ENCODE measurements at places on chromosomes 13 and 19.

DNA sequence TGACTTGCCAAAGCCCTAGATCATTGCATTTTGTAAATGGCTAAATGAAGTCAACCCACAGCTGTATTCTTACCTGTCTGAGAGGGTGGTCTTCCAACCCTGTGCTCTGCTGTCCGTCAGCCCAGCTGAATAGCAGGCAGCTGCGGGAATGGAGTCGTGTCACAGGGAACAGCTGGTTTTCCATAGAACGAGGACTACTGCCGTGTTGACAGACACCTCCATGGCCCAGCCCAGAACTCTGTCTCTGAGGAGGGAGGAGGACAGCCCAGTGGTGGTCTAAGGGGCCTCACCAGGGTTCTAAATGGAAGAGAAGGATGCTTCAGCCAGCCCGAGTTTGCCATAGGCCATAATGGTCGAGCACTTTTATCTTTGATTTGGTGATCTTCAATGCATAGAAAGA lies 110.7 kb downstream of the SLC7A1 start:
- DNase-seq, result no peak

DNA sequence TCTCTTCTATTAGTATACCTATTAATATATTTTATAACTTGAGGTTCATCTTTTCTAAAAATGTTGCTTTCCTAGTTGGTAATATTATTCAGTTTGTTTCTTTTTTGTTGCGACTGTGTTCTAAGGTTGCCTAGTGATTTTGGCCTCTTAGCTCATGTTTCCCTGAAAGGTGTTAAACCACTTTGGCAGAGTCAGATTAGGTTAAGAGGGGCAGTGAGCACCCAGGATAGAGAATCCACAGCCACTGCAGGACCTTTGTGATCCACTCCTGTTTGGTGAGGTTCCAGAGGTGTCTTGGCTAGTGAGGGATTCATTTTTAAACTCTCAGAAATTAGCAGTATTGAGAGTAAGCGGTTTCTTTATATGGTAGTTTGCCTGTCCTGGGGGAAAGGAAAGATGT lies 14.9 kb upstream of the GPR18 start:
- no peak for DNase-seq

DNA sequence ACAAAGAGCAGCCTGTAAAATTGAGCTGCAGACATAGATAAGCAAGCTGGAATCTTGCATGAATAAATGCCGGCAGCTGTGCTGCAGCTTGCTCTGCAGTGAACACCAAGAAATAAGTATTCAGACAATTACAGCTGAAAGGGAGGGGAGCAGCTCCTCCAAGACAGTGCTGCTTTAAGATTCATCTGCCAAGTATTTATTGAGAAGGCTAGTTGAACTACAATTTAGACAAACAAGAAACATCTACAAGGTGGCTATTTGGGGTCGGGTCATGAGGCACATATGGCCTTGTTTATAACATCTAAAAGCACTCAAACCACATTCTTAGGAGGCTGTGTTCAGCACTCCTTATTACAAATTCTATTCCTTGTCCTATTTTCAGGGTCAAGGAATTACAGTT lies 34.9 kb downstream of the ZNF726 start:
- no peak for DNase-seq

DNA sequence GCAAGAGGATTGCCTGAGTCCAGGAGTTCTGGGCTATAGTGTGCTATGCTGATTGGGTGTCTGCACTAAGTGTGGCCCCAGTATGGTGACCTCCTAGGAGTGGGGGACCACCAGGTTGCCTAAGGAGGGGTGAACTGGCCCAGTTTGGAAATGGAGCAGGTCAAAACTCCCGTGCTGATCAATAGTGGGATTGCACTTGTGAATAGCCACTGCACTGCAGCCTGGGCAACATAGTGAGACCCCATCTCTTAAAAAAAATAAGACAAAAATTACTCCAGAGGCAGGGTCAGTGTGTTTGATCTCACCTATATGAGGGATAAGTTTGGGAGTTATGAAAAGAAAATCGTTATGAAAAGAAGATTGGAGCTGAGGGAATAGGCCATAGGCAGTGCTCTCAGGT lies 21.7 kb downstream of the PAF1 start:
- DNase-seq, result no peak

DNA sequence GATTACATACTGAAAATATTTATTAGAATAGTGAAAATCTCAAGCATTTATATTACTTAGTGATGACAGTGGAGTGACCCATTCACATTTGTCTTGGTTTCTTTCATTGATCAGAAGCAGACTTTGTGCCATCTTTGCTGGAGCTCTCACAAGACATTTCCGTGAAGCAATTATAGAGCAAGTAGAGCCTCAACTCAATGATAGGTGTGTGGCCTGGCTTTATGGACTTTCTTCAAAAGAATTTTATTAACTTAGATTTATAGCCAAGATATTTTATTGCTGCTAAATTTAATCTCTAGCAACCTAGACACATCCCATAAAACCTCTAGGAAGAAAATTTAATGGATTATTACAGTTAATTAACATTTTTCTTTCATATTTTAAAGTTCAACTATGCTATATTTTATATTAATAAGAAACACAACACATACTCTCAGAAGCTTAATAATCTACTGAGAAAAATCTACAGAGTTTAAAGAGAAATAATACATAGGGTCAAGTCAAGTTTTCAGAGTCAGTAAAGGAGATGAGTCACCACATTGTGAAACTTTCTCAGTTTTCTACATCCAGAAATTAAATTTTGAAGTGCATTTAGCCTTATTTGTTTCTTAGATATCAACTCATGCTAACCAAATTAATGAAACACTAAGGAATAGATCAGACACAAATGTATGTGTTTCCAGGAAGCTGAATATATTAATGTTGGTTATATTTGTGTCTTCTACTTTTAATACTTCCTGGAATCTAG lies 160.5 kb downstream of the LACC1 start:
- DNase-seq, result no peak

- DNase-seq, result no peak
Observed at GRCh38 chr13:23778002-23778652, 111.1 kb downstream of the MIPEP start.

DNA sequence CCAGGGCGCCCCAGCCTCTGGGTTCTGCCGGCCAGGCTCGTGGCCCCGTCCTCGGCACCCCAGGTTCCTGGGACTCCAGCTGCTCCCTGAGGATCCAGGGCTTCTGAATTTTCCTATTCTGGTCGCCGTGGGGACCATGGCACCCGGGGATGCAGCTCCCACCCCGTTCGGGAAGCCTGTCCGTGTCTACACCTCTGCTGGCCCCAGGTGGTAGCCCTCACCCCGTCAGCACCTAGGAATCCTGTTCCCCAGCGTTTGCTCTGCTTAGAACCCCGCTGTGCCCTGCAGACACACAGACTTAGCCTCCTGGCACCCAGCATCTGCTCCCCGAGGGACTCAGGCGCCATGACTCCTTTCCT lies 960 bp downstream of the PPFIA3 start:
- DNase-seq, result peak; percentile 21

GRCh38 chr13:111937777-111938311 lies 129.1 kb upstream of the SOX1 start:
- DNase-seq, result peak; percentile 22

DNA sequence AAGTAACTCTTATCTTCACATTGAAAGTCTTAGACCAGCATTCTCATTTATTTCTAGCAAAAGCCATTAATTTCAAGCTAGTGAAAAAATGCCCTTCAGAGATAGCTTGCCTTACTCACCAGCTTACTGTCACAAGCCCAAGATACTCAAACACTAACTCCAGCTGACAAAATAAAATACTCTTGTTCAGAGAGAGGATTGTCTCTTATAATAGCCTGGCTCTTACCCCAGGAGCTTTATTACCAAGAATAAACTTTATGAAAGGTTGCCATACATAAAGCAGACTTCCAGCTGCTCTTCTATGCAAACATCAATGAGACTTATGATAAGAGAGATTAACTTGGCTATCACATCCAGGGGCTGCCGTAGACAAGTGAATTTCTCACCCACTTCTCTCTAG lies 53.6 kb downstream of the XPO4 start:
- no peak for DNase-seq

- no peak for DNase-seq
Observed at GRCh38 chr13:88979465-88980175, 1308.4 kb downstream of the SLITRK5 start.
